ENCODE measurements at places on chromosomes 11 and 22.

DNA sequence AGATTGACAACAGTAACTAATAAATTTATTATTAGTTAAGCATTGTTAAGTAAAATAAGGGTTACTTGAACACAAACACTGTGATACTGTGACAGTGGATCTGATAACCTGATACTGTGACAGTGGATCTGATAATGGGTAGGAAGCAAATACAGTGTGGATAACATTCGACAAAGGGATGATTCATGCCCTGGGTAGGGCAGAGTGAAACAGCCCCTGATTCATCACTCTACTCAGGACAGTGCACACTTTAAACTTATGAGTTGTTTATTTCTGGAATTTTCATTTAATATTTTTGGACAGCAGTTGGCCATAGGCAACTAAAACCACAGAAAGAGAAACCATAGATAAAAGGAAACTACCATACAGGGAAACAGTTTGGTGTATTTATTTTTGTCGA is 60.8 kb upstream of the CTSC start:
- no peak for DNase-seq

DNA sequence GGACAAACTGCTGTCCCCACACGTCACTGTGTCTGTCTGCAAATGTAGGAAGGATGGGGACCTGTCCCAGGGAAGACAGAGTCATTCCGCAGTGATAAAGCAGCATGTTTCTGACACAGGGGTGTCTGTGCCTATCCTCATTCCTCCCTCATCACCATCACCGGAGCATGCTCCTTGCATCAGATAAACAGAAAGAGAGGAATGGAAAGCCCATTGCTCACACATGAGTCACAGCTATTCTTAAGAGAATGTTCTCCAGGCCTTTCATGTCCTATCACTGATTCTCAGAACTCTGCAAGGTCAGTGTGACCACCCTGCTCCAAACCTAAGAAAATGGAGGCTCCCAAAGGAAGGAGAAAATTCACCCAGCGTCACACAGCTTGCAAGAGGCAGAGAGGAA is 38.9 kb downstream of the ZNF195 start:
- DNase-seq, result peak; percentile 43

DNA sequence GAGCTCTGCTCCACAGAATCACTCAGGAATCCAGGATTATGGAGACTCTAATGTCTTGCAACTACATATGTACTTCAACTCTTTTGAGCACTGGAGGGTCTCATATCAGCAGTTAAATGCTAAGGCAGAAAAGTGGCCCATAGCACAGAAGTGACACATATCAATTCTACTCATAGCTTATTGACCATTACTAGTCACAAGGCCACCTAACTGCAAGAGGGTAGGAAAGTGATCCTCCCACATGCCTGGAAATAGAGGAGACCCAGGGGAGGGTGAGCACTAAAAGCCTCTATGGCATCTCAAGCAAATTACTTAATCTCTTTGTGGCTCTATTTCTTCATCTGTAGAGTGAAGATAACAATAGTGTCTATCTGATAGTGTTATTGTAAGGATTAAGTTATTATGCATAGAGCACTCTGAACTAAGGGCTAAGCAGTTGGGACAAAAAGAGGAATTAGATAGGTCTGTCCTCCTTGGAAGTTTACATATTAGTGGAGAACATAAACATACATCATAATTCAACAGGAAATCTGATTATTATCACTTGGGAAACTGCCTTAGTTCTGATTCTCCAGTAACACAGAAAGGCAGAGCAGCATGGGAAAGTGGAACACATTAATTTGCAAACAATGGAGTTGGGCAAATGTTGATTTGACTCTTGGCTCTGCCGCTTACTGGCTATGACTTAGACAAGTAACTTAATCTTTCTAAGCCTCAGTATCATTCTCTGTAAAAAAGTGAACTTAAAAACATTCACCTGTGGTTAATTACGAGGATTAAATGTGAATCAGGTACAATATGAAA is 25.1 kb upstream of the USP47 start:
- no peak for DNase-seq

DNA sequence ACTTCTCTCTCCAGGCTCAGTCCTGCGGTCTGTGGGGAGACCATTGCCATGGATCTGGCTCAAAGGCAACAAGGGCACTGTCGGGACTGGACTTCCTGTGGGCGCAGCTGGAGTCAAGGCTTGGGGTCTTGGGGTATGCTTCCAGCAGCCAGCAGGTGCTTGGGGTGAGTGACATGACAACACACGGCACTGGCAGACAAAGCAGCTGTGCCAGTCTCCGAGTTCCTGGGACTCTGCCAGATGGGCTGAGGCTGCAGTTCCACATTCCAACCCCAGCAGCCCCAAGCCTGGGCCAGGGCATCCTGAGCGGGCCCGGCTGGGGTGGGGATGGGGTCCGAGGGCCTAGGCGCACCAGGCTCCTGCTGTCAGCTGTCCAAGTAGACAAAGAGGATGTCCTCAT is 12.3 kb downstream of the GUCD1 start:
- no peak for DNase-seq

- DNase-seq, result no peak
Measured at GRCh38 chr11:79484872-79485271, 44.0 kb upstream of the TENM4 start.

- DNase-seq, result peak; percentile 9
Measured at GRCh38 chr22:35258191-35258988, 1.1 kb downstream of the HMGXB4 start.

DNA sequence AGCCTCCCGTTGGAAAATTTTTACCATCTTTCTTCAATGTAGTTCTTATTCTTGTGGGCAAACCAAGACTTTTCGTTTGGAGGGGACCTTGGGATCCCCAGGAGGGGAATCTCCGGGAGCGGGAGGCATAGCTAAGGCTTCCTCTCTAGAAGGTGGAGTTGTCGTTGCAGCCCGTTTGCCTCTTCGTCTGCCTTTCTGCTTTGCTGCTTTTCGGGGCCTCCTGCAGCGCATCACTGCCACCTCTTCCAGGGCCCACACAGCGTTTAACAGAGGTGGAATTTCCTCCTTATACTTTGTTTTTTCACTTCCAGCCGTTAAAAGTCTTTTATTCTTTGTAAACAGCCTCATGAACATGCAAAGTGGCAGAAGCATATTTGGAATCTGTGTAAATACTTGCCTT is 3.5 kb upstream of the IFITM3 start:
- no peak for DNase-seq

- DNase-seq, result no peak
Measured at GRCh38 chr11:108221911-108222573, 396 bp downstream of the NPAT start.

DNA sequence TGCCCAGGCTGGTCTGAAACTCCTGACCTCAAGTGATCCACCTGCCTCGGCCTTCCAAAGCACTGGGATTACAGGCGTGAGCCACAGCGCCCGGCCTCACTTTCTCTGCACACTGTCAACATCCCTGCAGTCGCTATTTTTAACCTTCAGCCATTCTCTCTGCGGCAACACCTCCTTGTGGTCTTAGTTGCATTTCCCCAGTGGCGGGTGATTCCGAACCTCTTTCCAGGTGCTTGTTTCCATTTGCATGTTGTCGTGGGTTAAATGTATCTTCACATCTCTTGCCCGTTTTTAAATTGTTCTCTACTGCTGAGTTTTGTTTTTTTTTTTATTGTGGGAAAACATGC is 2.2 kb upstream of the SCT start:
- no peak for DNase-seq

GRCh38 chr22:38973289-38974169 is 8.6 kb upstream of the APOBEC3B start:
- no peak for DNase-seq

GRCh38 chr11:26696330-26696729 is 25.5 kb downstream of the SLC5A12 start:
- DNase-seq, result no peak

GRCh38 chr11:123011510-123011909 is 29.9 kb upstream of the BSX start:
- DNase-seq, result no peak

DNA sequence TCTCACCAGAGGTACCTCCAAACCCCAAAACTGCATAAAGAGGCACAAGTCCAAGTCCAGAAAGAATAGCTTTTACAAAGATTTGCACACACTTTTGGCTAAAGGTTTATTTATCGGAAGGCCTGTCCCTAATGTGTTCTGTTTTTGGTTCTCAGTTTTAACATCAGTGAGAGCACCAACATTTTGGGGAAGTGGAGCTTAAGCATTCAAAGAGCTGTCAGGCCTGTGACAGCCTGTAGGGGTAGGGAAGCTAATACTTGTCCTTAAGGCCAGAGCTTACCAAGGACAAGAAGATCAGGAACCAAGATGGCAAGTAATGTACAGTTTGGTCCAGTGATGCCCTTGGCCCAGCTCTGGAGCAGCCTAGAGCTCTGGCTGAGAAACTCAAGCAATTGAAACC is 38.9 kb upstream of the SCUBE2 start:
- DNase-seq, result no peak

GRCh38 chr22:23262518-23263332 is 82.4 kb downstream of the BCR start:
- DNase-seq, result no peak

GRCh38 chr11:7513234-7514098 is at the start of gene PPFIBP2:
Gene PPFIBP2 (plus strand): TSS chr11:7513999. CDS start chr11:7549476, 35,477 bp downstream.
- DNase-seq, result peak; percentile 19

DNA sequence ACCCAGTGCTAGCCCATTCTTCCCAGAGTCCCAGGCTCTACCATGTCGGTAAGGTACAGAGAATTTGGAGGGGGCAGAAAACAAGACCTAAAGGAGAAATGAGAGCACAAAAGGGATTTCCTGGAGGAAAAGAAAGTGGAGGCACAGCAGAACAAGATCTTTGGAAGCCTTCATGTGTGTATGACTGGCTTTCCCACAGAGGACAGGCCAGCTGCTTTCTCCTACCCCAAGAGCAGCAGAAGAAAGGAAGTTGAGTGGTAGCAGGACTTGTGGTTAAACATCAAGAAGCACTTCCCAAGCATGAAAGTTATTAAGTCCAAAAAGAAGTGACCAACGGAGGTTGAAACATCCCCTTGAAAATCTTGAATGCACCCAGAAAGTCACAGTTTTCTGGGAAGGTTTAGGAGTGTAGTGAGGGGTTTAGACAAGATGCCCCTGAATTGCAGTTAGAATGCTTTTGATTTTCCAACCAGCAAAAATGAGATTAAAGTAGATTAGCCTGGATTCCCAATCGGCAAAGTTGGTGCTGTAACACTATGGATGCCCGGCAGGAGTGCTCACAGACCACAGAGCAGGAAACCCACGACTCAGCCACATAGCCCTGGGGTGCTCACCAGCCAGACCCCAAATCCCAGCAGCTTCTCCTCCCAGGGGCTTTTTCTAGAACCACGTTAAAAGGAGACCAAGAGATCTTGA is 608 bp downstream of the TMPRSS13 start:
- no peak for DNase-seq

DNA sequence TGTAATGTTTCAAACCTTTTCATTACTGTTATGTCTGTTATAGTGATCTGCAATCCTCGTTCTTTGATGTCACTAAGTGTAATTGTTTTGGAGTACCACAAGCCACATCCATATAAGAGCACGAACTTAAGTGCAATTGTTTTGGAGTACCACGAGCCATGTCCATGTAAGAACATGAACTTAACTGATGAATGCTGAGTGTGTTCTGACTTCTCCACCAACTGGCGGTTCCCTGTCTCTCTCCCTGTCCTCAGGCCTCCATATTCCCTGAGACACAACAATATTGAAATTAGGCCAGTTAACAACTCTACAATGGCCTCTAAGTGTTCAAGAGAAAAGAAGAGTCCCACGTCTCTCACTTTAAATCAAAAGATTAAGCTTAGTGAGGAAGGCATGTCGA is 23.5 kb downstream of the TESMIN start:
- no peak for DNase-seq

DNA sequence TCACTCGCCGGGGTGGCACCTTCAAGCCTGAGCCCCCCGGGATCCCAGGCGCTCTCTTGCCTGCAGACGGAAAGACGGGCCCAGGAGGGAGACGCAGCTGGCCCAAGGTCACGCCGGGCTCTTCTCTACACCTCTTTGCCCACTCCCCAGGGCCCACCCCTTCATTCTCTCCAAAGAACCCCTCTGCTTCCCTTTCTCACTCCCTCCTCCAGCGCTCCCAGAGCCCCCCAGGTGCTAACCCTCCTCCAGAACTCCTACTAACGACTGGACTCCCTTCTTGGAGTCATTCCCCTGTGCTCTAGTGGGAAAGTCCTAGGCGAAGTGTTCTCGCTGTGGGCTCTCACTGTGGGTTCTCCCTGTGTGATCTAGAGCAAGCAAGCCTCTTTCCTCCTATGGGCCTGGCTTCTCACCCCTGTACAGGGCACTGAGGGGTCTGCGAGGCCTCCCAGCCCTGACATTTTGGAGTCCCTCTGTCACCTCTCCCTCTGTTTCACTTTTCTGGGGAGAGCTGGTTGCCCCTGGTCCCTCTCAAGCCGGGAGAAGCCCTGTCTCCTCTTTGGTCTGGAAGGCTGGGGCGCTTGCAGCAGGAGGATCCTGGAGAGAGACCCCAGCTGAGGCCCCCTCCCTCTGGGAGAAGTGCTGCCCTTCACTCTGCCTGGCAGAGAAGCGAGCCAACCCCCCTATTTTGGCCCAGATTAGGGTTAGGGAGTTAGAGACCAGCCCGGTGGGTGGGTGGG is 858 bp downstream of the OAF start:
- no peak for DNase-seq

GRCh38 chr11:13966013-13966412 is 3.5 kb downstream of the SPON1 start:
- DNase-seq, result no peak

- no peak for DNase-seq
Measured at GRCh38 chr11:7668464-7668863, 4.8 kb downstream of the CYB5R2 start.

GRCh38 chr11:96230686-96231085 is 112.3 kb downstream of the MAML2 start:
- DNase-seq, result no peak

DNA sequence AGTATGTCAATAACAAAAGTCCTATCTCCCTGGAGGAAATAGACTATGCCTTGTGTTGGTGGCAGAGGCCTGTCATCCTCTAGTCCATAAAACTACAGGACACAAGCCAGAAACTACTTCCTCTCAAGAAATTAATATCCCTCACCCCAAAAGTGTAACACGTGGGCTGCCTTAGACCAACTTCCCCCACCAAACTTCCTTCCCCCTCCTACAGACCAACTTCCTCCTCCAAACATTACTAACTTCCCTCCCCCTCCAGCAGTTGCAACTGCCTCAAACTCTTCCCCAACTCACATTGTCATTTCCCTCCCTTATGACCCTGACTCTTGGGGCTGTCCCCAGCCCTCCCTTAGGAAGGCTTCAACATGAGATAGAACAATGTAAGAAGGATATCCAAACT is 6.3 kb downstream of the OR52K2 start:
- no peak for DNase-seq

- no peak for DNase-seq
Measured at GRCh38 chr11:60857378-60858232, 1.9 kb upstream of the PTGDR2 start.

Measured in fibroblast of skin of left quadriceps (primary cell).